ENCODE measurements at places on chromosomes 16 and 17.

DNA sequence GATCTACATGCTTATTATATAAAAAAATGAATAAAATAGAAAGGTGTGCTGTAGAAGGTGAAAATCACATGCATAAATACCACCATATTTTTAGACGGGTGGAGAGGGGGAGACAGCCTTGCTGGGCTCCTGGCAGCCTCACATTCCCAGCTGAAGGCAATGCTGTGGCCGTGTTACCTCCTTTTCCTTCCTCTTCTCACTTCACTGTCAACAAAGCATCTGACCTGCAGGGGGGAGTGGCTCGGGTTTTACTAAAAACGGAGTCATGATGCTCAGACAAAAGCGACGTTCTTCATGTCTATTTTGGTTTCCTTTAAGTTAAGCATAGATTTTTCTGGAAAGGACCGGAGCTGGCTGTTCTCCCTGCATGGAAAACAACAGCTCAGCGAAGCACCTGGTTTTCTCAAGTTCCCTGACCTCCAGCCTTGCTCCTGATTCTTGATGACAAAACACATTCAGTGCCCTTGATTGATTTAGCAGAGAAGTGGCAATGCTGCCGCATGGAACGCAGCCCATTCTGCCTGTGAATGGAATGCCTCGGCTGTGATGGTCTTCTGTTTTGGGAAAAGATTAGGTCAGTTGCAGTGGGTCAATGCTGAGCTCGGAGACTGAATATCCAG, 5.5 kb upstream of the RPTOR start:
- no peak for DNase-seq

- no peak for DNase-seq
These were observed 1.4 kb downstream of the RANBP10 start for GRCh38 chr16:67804853-67805542.

- no peak for DNase-seq
These were observed 25.0 kb downstream of the CUEDC1 start for GRCh38 chr17:57930239-57930638.

- DNase-seq = no peak
These were observed 46.2 kb downstream of the XPO6 start for GRCh38 chr16:28165598-28165997.

DNA sequence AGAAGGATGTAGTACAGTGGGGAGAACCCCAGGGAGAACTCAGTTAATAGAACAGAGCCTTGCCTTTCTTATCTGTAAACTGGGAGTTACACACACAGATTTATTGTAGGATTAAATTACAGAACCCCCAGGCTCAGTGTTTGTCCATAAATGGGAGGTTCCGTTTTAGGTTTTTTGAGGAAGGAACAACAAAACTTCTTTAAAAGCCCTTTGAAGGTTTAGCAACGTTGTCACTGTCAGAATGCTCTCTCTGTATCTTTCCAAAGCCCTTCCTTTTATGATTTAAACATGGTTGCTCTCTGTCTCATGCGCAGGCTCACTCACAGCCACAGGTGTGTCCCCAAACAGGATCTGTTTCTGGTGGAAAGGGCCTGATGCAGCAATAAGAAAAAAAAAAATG, 9.4 kb upstream of the GNA13 start:
- no peak for DNase-seq

DNA sequence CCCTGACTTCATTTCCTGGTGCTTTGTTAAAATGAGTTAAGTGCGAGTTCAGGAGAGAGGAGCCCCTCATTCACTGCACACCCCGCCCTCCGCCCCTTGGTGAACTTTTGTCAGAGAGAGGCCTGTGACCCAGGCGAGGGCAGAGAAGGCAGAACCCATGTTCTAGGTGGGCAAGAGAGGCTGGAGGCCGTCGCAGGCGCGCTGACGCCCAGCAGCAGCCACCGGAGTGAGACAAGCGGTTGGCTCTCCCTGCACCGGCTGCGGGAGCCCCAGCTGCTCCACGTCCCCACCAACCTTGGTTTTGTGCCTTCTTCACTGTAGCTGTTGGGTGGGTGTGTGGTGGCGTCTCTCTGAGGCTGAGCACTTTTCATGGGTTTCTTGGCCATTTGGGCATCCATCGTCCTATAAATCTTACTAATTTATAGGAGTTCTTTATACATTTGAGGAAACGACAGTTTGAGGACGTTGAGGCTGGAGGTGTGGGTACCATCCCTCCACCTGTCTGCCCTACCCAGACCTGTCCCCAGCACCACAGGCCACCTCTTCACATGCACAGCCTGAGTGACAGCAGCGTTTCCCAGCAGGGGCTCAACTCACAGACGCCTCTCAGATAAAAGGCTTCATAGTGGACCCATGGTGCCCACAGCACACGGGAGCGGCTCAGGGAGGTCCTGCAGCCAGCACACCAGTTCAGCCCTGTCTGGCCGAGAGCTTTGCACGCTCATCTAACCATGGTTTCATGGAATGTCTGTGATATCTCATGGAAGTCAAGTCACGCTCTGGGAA, 45.2 kb upstream of the CBFA2T3 start:
- no peak for DNase-seq

DNA sequence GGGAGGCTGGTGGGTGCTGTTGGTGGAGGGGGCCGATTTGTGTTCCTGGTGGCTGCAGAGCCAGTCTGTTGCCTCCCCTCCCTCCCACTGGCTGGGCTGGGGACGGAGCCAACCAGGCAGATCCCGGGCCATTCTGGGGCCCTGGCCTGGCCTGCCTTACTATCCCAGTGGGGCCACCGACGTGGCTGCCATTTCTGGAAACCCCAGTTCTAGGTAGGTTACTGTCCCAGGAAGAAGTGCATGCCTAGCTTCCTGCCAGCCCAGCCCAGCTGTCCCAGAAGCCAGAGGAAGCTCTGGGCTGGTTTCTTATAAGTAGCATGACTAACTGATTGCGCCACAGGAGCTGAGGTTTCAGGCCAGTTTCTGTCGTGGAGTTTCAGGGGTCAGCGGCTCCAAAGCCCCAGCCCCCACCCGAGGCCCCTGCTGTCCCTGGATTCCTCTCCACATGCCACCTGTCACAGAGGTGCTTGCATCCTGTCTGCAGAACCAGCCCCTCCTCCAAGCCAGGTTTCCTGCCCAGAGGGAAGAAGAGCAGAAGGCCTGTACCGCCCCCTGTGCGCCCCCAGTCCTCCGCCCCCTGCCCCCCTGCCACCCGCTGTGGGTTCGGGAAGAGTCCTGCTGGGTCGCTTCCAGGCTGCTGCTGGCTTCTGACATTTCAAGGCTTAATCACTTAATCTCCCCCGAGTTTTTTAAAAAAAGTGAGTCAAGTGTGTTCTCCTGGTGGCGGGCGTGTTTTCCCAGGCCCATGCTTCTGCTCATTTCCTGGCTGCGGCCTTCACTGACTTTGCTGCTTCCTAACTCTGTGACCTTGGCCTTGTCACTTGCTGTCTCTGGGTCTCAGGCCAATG, 13.2 kb downstream of the IL4R start:
- DNase-seq = no peak

GRCh38 chr17:79073706-79074088, 927 bp upstream of the ENGASE start:
- DNase-seq = no peak

DNA sequence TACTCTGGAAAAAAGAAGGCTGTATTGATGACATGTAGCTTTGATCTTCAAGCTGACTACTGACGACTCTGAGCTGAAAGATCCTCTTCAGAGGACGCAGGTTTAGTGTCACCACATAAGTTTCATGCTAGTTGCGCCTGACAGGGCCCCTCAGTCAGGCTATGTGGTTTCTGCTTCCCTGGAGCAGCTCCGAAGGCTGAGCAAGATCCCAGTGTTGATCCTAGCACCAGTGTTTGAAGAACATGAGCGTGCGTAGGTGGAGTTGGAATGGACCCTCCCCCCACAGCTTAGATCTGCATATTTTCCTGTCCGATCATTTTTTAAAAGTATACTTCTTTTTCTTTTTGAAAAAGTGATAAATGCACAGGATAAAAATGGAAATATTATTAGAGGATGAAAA, 17.3 kb downstream of the BANP start:
- no peak for DNase-seq

GRCh38 chr16:12132290-12132689, 155.8 kb downstream of the SNX29 start:
- no peak for DNase-seq
